Activated CD8-positive, alpha-beta memory T cell treated with anti-CD3 and anti-CD28 coated beads for 1 hour (primary cell): ENCODE measurements at places on chromosomes 1 and 21.

GRCh38 chr1:6547301-6547700, 7.0 kb downstream of the NOL9 start:
- DNase-seq, result no peak

DNA sequence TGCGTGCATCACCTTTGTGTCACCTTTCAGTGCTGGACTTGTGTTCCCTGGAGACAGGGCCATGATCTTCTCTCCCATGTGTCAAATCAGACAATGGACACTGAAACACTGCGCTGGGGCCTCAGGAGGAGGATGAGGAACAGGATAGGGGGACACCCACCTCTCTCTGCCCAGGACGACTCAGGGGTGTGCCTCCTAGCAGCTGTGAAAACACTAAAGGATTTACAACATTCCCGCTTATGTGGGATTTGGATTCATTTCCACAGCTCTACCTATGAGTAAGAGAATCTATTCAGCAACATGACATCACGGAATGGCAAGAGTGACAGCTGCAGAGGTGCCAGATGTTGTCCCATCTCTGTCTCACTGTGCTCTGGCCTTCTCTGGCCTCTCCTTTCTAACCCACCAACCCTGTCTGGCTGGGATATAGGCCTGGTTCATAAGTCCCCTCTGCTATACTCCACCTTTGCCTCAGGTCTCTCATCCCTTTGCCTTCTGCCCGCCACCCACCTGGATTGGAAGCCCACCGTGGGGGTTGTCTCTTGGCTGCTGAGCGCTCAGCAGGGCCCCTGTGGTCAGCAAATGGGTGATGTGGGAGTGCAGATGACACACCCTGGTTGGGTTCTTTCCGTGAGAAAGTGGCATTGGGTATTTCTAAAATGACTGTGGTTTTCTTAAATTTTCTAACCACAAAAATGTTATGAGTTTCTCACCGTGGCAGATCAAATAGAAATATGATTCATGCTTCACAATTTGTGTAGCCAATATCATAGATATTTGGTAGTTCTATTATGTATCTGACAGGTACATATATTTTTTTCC, 47.1 kb upstream of the TLR5 start:
- peak; percentile 15 for DNase-seq

DNA sequence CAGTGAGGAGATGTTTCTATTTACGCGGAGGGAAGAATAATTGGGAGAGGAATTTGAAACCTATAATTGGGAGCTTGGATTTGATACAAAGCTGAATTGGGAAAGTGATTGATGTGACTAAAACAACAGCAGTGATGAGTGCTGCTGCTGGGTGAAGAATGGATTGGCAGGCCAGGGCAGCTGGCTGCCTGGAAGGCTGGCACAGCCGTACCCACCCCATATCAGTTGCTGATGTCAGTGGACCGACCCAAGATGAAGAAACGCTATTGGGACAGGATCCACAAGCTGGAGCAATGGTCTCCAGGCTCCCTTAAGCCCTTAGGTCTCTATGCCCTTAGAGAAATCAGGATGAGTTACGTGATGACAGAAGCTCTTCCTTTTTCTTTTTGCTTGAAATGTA, 47.4 kb downstream of the GRIK1 start:
- DNase-seq, result no peak

- DNase-seq, result no peak
Observed at GRCh38 chr1:1135339-1136136, 19.6 kb upstream of the C1orf159 start.

DNA sequence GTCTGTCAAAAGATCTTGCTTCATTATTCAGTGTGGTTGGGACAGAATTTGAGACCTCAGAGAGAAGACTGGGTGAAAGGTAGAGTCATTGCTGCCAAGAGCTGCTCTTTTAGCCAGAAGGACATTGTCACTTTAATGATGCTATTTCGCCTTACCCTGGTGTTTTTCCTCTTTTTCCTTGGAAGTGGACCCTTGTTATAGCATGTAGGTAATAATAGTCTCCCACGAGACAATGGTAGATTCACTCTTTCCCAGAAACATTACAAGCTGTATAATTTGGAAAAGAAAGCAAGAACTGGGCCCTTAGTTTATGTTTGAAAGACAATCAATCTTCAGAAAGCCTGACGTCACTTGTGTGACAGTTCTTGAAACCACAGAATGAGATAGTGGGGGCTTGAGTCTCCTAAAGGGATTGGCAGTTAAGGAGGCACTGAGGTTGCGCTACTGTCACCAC, 3.8 kb downstream of the SERTAD4 start:
- DNase-seq, result no peak

DNA sequence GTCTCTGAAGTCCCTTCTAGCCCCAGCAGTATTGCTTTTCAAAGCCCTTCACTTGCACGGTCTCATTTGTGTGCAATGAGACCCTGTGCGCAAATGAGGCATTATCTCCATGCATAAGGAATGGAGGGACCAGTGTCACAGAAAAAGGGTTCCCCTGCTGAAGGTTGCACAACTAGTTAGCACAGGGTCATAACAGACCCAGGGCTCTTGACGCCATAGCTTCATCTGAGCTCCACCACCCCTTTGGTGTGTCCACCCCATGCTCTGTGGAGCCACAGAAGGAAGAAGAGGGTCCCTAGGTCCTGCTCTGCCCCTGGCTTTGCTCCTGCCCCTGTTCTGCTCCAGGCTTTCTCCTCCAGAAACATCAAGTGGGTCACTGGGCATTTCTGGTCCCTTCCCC, 12.6 kb downstream of the SH2D2A start:
- no peak for DNase-seq
